NCI-H446 treated with DMSO at 0.1 percent for 48 hours (cell line): ENCODE measurements at places on chromosomes 6 and 20.
A peak's percentile ranks its signal among the peaks of the same experiment; 100 is the strongest.

DNA sequence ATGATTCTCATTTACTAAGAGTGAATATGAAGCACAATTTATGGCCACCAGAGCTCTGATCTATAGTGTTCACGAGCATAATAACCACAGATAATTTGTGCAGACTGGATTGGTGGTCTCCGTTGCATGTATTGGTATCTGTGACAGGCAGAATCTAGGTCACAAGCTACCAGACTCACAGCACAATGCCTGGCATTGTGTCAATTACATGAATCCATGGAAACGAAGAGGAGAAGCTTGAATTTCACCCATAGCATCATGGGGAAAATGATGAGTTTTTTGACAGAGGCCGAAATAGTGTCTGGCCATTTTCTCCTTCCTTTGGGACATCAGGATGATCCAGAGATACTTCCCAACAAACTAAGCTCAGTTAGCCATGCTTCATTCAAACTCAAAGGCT, 52.3 kb upstream of the TMEM170B start:
- no peak for DNase-seq

- DNase-seq = peak; percentile 95
Observed at GRCh38 chr20:31943052-31943471, 8.8 kb downstream of the PDRG1 start.

- DNase-seq = no peak
Observed at GRCh38 chr6:42162384-42162783, 10.8 kb upstream of the GUCA1A start.

DNA sequence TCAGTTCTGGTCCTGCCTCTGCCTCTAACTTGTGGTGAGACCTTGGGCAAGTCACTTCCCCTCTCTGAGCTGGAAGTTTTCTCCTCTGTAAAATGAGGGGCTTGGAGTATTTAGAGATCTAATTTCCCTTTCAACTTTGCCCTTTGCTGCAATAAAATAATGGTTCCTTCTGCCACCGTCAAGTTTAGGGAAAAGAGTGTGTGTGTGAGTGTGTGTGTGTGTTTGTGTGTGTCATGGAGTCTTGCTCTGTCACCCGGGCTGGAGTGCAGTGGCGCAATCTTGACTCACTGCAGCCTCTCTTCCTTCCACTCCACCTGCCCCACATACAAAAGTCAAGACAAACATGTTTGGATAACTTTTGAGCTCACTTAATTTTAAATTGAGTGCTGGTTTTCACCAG, 39.2 kb upstream of the PIM1 start:
- no peak for DNase-seq

DNA sequence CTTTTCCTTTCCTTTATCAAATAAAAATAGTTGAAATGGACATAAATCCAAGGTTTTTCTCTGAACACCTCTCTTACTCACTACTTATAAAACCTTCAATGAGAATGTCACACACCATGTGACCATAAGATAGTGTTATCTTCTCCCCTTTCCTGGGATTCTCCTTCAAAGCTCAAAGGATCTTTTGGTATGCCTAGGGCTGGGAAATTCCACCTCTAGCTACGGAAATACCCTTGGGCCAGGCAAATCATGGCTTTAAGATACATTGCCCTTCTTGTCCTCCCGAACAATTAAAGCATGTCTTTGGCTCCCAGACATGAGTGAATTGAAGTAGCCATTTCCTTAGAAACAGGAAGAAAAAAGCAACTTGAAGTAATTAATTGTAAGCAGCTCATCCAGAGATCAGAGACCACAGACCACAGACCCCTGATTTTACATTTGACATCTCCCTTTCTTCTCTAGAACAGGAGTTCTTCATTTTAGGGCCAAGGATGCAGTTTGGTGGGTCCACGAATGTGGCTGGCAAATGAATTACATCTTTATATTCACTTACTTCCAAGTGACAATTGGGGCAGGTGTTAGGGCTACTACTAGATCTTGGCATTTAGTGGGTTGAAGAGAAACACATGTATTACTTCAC, 4.1 kb downstream of the PLCB4 start:
- no peak for DNase-seq

DNA sequence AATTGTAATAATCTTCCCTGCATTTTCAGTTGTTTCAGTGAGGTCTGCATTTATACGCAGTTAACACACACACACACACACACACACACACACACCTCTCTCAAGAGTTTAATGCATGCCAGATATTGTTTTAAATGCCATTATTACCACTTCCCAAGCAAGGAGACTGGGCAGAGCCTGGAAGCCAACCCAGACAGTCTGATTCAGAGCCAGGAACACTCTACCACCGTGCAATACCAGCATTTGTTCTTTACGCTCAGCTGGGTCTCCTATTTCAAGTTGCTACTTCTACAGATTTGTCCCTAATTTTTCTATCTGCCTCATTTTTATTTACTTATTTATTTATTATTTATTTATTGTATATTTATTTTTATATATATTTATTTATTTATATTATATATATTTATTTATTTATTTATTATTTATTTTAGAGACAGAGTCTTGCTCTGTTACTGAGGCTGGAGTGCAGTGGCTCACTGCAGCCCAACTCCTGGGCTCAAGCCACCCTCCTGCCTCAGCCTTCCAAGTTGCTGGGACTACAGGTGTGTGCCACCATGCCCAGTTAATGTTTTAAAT, 68.4 kb downstream of the PCSK2 start:
- DNase-seq = peak; percentile 69

DNA sequence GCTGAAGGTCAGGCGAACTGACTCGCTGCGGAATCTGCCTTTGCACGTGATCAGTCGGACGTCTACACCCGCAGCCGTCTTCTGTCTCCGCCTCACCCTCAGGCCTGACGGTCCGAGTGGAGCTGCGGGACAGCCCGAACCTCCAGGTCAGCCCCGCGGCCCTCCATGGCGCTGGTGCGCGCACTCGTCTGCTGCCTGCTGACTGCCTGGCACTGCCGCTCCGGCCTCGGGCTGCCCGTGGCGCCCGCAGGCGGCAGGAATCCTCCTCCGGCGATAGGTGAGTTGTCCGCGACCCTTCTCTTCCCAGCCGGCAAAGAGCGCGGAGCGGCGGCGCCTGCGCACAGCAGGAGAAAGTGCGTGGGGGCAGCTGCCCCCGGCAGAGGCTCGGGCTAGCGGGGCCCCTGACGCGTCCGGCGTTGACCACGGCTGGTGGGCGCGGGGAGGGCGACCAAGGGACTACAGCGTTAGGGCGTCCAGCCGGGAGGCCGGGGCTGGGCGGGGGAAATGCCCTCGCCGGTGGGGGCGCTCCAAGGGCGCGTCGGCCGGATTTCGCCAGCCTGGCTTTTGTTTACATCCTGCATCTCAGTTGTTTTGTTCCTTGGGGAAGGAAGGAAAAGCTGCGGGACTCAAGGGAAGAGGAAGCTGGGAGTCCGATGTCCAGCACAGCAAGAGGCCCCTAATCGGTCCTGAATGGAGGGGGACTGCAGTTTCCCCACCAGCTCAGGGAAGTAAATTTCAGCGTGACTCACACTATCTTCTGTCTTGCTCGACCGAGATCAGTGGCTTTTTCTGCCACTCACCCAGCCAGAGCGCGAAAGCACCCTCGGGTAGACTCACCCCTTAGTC, at the start of gene SMPDL3A:
TSS of gene SMPDL3A (plus strand) at position 77 of the 846 bp plus-strand sequence. CDS start at position 166, 89 bp downstream.
- DNase-seq = peak; percentile 37

DNA sequence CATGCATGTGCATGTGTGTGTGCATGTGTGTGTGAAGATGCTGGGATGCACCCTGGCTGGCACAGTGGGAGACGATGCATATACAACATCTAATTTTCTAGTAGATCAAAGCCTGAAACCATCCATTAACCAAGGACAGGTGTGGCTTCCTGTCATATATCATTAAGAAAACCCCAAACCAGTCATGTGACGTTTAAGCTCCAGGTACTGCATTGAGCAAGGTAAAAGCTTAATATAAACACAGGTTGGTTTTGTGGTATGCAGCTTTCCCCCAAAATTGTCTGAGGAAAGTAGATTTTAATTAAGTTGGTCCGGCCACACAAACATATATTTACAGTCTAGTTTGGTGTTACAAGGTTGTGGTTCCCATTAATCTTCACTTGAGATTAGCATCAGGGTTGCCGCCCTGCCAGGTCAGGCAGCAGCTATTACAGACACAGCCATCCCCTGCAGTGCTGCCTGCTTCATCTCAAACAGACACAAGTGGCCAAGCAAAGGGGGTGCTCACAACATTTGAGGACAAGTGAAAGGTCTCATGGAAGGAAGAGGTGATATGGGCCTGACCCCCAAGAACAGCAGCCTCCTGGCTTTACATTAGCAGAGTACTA, 48.6 kb upstream of the NAA20 start:
- no peak for DNase-seq

DNA sequence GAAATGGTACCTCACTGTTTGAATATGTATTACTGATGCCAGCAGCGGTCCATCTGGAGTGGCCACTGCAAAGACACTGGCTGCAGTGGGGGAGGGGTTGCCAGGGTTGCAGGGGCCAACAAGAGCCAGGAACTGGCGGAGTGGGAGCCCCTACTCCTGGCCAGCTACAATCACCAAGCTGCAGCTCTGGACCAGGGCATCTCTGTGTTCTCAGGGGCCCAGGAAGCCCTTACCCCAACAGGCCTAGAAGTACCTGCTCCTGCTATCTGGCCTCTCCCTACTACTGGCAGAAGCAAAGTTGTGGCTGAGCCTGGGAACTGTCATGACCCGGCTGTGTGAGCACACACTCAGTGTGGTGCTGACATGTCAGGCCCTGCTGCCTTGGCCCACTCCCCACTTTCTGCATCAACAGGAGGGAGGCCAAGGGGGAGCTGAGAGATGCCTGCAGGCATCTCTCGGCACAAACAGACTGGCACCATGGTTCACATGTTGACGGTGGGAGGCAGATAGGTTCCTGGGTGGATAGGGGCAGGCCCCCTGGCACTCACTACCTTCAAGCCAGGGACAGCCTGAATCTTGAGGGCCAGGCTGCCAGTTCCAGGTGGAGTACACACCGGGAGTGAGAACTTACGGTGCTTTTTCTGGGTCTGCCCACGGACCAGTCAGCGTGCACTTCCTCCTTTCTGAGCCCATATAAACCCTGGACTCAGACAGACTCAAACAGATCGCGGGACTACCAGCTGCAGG, 1188.0 kb downstream of the GRIK2 start:
- no peak for DNase-seq

GRCh38 chr6:124795643-124796463, 166.4 kb upstream of the RNF217 start:
- no peak for DNase-seq

DNA sequence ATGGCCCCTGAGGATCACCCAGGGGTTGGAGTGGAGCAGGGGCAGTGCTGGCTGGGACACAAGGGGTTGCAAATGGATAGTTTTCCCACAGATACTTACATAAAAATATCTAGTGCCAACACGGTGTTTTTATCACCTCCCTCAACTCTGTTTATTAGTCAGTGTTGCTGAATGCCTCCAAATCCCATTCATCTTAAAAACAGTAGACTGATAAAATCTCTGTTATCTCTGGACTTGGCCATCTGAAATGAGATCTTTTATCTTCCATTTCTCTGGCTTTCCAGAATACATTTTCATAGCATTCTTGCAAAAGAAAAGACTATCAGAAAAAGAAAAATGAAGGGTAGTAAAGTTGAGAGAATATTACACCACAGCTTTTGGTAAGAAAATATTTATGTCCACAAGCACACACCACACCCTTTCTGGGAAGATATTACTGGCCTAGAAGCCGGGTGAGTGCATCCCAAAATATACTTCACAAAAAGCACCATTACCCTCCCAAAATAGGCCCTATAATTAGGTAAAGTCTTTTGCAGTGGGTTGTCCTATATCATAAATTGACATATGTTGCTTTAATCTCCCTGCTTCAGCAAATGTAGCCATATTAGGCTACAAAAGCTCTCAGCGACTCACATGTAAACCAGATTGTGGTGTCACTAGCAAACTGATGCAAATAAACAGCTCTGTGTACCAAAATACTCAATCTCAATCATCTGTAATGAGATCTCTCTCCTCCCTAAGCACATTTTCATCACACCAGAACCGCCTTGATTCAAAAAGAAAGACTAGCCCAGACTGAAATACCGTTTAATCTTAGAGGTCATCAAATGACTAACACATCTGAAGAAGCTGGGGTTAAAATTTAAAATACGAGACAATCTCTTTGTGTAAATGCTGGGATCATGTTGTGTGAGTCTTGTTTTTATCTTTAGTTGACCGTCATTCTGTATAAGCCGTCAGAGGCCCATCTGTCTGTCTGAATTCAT, 96.7 kb downstream of the FYN start:
- no peak for DNase-seq

GRCh38 chr6:55064711-55065420, 109.4 kb upstream of the HCRTR2 start:
- DNase-seq = no peak

DNA sequence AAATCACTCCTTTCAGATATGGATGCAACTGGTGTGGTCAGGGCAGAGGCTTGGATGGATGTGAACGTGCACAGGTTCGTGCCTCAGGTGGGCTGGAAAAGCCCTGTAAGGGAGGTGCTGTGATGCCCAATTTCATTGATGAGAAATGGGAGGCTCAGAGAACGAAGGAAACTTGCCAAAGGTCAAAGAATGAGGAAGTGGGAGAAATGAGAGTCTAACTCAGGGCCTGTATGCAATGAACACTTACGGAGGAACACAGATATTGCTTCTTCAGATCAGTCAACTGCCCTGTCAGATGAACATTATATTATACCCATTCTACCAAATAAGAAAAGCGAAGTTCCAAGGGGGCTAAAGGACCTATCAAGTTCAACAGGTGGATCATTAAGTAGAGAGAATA, 134.7 kb downstream of the RCAN2 start:
- DNase-seq = no peak

DNA sequence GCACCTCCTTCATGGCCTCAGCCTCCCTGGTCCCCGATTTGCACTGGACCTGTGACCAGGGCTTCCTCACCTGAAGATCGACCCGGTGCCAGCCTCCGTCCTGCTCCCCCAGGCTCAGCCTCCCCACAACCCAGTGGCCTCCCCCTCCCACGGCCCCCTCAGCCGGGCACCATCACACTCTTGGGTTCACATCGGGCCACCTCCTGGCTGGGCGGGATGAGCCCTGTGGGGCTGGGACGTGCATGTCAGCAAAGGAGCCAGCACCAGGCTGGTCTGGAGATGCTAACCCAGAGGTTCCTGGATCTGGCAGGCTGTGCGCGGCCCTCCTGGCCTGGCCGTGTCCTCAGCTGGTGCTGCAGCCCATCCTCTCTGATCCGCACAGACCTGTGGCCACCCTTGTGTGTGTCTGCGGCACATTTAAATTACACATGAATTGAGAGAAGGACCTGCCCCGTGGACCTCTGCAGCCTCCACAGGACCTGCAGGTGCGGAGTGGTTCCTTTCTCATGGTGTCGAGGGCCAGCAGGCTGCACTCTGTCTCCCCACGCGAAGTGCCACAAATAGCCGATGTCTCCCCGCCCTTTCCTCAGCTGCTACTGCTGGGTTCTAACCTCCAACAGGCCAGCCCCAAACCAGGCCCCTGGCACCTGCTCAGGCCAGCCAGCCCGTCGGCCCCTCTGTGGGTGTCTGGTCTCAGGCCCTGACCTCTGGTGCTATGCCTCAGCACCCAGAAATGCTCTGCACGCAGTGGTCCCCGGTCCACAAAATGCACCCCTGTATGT, 237.5 kb downstream of the ERMARD start:
- no peak for DNase-seq

DNA sequence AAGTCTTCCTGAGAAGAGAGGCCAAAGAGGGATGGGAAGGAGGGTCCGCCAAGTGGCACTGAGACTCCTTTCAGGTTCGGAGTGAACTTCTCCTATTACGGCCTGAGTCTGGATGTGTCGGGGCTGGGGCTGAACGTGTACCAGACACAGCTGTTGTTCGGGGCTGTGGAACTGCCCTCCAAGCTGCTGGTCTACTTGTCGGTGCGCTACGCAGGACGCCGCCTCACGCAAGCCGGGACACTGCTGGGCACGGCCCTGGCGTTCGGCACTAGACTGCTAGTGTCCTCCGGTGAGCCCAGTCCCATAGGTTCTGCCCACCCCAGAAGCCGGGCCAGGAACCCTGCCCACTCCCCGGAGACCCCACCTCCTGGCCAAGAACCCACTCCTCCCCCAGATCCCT, 4.1 kb downstream of the SLC22A7 start:
- no peak for DNase-seq
